ENCODE measurements at places on chromosomes 1 and 21.

- DNase-seq, result no peak
These were observed 386.3 kb upstream of the BEND5 start for GRCh38 chr1:49163031-49163430.

GRCh38 chr1:208997726-208998312, 585.7 kb upstream of the CAMK1G start:
- no peak for DNase-seq

DNA sequence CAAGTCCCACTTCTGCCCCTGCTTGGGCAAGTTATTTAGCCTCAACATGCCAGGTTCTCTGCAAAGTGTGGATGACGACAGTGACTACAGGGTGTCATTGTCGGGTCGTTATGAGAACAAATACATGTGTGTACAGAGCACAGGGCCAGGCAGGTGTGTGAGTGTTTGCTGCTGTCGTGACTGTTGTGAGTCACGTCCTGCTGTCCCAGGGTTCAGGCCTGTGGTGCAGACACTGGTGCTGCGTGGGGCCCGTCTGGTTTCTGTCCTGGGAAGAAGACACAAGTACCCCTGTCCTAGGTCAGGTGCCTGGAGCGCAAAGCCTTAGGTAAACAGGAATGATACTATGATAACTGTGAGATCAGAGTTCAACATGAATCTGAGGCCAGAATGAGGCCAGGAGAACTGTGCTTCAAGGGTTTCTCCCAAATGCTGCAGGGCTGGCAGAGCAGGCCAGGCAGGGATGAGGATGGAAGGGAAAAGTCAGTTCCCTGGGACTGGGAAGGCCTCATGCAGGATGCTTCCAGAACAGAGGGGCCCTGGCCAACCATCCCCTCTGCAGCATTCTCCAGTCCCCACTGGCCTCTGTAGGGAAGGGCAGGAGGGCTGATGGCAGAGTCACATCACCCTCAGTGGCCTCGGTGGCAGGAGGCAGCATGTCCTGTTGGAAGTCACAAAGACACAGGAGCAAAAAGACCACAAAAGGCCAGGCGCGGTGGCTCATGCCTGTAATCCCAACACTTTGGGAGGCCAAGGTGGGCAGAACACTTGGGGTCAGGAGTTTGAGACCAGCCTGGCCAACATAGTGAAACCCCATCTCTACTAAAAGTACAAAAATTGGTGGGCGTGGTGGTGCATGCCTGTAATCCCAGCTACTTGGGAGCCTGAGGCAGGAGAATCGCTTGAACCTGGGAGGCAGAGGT, 15.7 kb downstream of the GPR157 start:
- peak; percentile 17 for DNase-seq

GRCh38 chr1:235588916-235589515, 60.6 kb downstream of the GNG4 start:
- no peak for DNase-seq

- peak; percentile 79 for DNase-seq
These were observed 648 bp downstream of the ATP1A1 start for GRCh38 chr1:116373431-116374352.

GRCh38 chr1:179287946-179288345, 5.7 kb upstream of the SOAT1 start:
- no peak for DNase-seq

DNA sequence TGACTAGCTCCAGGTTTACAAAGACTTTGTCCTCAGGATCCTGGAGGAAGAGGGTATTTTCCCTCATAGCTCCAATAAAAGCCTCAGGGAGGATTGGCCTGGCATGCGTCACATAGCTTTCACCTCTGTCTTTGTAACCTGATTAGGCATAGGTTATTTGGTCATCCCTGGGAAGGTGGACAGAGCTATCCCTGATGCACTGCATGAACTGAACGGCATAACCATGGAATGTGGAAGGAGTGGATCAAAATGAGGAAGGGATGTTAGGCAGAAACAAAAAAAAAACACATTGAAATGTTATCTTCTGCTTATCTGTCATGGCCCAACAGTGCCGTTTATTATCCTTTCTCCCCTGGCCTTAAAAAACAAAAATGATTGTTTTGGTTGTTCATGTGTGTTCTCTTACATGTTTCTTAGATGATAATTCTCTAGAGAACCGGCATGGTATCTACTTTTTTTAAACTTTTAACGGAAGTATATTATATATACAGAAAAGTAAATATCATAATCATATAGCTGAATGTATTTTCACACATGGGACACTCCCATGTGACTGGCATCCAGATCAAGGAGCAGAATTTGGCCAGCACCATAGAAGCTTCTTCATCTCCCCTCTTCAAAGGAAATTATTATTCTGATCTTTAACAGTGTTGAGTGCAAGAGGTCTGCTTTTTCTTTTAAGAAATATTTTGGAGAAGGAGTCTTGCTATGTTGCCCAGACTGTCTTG, 85.3 kb downstream of the RPS6KC1 start:
- no peak for DNase-seq

GRCh38 chr1:38584448-38585355, 274.9 kb downstream of the RRAGC start:
- DNase-seq, result no peak

DNA sequence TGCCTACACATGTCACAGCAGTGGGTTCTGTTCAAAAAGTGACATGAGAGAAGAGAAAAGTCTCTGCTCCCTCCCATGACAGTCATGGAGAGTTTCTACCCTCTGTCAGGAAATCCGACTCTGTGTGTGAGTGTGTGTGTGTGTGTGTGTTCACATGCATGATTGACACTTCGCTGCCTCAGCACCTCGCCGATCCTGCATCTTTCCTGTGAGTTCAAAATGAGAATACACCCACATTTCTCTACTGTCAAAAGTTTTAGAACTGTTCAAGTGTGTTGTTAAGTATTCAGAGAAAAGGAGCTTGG, 46.2 kb upstream of the COX20 start:
- DNase-seq, result no peak

GRCh38 chr1:8816831-8817411, 519 bp downstream of the RERE start:
- DNase-seq, result peak; percentile 29

GRCh38 chr1:187854457-187854856, 1025.7 kb downstream of the PLA2G4A start:
- DNase-seq, result no peak

DNA sequence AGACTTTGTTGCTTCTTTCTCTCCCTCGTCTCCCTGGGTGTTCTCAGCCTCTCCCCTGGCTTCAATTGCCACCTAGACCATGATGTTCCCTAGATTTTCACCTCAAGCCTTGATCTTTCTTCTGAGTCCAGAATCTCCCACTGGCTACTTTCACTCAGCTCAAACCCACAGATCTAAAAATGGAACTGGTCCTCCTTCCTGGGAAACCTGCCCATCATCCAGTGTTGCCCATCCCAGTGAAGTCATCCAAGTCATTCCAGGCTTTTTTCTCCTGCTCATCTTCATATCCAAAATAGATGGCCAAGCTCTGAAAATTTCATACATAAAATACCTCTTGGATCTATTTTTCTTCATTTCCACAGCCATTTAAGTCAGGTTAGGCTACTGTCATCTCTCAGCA, 347.4 kb downstream of the KCNH1 start:
- DNase-seq, result no peak

GRCh38 chr1:112144733-112145426, 155.4 kb upstream of the KCND3 start:
- no peak for DNase-seq

DNA sequence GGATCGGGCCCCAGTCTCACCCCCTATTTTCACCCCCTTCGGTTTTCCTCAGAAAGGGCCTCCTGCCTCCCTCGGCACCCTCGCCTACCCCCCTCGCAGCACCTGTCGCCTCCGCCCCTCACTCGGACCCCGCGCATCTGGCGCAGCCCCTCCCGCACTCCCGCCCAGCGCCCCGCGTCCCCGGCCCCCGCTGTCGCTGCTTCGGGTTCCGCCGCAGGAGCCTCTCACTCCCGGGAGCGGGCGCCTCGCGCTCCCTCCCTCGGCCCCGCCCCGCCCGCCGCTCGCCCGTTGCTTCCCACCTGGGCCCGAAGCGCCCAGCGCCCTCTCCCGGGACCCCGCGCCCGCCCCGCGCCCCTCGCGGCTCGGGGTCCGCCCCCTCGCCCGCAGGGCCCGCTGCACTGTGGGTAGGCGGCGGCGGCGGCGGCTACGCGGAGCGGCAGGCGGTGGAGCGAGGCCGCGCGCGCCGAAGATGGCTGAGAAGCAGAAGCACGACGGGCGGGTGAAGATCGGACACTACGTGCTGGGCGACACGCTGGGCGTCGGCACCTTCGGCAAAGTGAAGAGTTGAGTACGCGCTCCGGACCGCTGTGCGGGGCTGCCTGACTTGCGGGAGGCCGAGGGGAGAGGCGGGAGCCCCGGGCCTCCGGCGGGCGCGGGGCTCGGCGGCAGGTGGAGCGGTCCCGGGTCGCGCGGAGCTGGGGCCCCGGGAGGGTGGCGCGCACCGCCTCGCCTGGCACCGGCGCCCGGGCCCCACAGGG, at the start of gene PRKAA2:
Gene PRKAA2 (plus strand): TSS at position 396 of the 758 bp plus-strand sequence. CDS start 74 bp downstream, at position 470.
- peak; percentile 60 for DNase-seq

GRCh38 chr1:168706391-168706992, 22.5 kb downstream of the DPT start:
- no peak for DNase-seq

GRCh38 chr21:45373991-45374816, 30.8 kb upstream of the COL18A1 start:
- DNase-seq, result peak; percentile 19

- DNase-seq, result no peak
These were observed 253.8 kb downstream of the DYRK1A start for GRCh38 chr21:37620401-37620800.

- no peak for DNase-seq
These were observed 24.2 kb downstream of the KIF17 start for GRCh38 chr1:20693623-20694022.

- DNase-seq, result peak; percentile 96
These were observed at the start of gene PSMD4 for GRCh38 chr1:151254217-151255213. Gene PSMD4, plus strand, starts transcription at chr1:151254734. Its CDS starts 49 bp downstream, at chr1:151254783.

DNA sequence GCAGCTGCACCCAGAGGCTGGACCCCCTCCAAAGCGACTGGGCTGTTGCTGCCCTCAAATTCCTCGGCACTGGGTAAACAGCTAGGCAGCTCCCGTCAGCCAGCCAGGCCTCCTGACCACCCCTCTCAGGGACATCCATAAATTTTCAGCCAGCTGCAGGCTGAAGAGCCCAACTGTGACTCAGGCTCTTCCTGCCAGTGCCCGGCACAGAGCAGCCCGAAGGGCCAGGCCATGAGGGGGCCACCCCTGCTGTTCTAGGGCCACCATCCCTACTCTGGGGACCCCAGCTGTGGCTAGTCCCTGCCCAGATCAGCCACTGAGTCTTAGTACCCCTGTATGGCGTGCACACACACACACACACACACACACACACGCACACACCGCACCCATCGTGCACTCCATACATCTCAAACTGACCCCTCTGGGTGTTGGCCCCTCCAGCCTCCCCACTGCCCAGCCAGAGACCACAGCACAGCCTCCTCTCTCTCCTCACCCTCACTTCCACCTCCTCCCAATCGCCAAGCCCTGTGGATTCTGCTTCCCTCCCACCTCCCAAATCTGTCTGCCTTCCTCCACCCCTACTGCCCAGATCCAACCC, 6.2 kb upstream of the LAPTM5 start:
- no peak for DNase-seq

- DNase-seq, result no peak
These were observed 11.5 kb downstream of the CYB5RL start for GRCh38 chr1:54188291-54188690.

DNA sequence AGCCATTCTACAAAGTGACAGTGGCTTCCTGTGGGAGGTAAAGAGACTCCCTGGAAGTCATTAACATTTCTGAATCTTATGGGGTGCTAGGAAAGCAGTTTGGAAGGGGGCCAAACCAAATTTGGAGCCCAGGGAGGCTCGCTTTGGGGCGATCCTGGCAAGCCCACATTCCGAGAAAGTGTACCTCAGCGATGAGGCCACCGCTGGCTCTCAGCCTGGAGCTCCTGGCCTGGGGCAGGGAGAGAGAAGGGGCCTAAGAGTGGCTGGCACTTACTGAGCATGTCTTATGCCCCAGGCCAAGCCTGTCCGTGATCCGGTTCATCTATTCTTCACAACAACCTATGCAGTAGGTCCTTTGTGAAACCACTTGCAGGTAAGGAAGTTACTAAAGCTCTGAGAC, 98.8 kb downstream of the CCDC185 start:
- no peak for DNase-seq

DNA sequence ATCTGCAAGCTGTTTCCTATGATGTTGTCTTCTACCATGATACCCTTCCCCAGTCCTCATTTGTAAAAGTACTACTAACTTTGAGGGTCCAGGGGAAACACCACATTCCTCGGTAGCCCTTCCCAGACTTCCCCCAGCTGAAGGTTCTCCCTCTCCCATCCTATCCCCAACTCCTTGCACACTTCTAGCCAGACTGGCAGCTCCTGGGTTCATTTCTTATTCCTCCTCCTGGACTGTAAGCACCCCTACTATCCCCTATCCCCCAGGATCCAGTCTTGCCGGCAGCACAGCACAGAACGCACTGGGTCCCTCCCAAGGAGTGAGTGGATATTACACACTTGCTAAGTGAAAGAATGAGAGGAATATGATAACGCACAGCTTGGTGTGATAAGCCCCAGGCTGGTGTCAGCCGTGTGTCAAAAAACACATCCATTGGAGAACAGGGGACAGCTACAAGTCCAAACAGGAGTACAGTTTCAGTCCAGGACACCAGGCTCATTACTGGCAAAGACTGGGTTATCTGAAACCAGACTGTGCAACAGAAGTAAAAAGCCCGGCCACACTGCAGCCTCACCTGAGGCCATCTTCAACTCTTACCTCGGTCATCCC, 100.2 kb downstream of the SSBP3 start:
- DNase-seq, result no peak

Data from left cardiac atrium (tissue), 4 donors.